Putamen (tissue), 1 donor: ENCODE measurements at places on chromosomes 12 and 14.

GRCh38 chr14:43479596-43480195 is 1027.4 kb downstream of the FSCB start:
- no peak for DNase-seq

DNA sequence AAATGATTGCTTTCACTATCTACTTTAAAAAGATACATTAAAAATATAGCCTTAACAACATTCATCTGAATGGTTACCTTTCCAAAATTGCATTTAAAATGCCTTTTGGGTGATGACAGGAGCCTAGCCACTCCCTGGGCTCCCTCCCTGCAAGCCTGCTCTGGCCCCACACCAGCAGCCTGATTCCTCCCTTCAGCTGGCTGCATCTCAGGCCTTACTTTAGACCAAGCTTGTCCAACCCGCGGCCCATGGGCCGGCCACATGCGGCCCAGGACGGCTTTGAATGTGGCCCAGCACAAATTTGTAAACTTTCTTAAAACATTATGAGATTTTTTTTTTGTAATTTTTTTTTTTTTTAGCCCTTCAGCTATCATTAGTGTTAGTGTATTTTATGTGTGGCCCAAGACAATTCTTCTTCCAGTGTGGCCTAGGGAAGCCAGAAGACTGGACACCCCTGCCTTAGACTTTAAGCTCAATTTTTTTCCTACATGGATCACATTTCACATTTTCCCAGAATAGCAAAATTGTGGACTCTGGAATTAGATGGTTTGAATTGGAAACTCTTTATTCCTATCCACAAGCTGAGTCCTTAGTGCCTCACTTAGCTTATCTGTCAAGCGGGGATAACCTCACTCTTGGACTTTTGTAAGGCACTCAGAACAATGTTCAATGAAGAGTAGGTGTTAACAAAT is 124.4 kb downstream of the MYRFL start:
- no peak for DNase-seq

- no peak for DNase-seq
Measured at GRCh38 chr14:38882533-38882932, 220.5 kb downstream of the SEC23A start.

GRCh38 chr14:90850487-90850886 is 34.3 kb upstream of the TTC7B start:
- DNase-seq, result no peak

GRCh38 chr14:83991666-83992065 is 1538.3 kb upstream of the FLRT2 start:
- DNase-seq, result no peak

GRCh38 chr12:75662511-75663159 is 151.2 kb upstream of the KRR1 start:
- no peak for DNase-seq
